ENCODE measurements at places on chromosomes 2 and 18.

DNA sequence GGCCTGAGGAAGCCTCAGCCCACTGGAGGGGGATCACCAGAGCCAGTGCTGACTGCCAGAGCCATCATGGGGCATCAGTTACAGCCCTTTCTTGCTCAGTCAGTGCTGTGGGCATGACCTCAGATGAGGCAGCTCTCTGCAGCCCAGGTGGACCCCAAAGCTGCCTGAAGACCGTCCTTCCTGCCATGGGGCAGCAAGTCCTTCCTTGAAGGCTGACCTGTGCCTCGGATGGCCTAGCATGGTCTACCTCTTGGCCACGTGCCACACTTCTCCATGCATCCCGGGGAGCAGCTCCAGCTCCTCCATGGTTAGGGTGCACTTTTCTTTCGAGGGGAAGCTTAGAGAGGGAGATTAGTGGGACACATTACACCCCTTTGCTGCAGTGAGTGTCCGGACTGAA lies 233.4 kb downstream of the VAPA start:
- DNase-seq = no peak

DNA sequence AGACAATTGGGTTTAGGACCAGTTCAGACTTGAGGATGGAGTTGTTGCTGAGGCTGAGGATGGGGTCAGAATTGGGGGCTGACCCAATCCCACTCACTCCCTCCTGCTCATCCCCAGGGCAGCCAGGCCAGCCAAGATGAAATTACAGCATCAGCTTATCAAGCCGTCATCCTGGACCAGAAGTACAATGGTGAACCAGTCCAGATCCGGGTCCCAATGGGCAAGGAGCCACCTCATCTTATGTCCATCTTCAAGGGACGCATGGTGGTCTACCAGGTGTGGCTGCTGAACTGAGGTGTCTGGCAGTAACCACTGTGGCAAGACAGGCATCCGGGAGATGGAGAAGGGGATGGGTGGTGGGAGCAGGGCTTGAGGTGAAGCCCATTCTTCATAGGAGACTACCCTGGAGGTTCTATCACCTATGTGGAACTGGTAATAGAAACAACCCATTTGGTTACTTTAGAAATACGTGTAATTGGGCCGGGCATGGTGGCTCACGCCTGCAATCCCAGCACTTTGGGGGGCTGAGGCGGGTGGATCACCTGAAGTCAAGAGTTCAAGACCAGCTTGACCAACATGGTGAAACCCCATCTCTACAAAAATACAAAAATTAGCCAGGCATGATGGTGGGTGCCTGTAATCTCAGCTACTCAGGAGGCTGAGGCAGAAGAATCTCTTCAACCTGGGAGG lies 13.9 kb downstream of the VIL1 start:
- DNase-seq = no peak

DNA sequence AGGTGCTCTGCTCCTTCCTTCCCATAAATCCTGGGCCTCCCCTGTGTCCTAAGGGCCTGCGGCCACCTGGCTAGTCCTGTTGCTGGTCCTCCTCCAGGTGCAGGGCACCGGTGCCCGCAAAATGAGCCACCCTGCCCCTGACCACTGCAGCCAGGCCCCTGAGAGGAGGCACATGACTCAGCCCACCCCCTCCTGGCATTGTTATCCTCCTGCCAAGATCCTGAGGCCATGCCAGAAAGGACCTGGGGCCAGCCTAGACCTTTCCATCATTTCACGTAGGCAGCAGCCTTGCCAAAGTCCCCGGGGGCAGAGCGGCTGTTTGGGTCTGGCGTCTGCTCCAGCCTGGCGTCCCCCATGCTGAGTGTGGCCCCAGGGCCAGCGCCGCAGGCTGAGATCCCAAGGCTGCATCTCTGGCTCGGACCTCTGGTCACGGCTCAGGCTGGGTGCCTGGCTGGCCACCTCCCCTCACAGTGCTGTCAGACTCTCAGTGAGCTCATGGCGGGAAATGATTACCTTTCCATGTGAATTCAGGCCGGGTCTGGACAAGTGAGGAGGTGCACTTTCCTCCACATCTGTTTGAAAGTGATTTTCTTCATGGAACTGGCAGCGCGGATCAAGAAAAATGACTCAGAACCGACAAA lies 81.0 kb downstream of the NDUFA10 start:
- DNase-seq = no peak

DNA sequence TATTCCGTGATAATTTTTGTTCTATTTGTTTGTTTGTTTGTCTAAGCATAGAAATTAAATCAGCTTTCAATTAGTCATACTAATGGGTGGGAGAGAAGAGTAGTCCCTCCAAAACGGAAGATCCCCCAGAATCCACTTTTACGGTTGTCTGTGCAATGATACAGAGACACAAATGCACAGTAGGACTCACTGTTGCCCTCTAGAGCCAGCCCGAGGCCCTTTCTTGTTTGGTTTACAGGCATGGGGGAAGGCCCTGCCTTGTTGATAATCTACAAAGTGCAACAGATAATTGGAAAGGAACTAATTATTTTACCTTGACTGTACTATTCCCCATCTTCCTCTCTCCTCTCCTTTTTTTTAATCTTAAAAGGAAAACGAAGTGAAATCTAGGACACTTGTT lies 121.1 kb downstream of the ACOXL start:
- peak; percentile 21 for DNase-seq

- no peak for DNase-seq
These were observed 417.9 kb downstream of the TGIF1 start for GRCh38 chr18:3867864-3868311.

DNA sequence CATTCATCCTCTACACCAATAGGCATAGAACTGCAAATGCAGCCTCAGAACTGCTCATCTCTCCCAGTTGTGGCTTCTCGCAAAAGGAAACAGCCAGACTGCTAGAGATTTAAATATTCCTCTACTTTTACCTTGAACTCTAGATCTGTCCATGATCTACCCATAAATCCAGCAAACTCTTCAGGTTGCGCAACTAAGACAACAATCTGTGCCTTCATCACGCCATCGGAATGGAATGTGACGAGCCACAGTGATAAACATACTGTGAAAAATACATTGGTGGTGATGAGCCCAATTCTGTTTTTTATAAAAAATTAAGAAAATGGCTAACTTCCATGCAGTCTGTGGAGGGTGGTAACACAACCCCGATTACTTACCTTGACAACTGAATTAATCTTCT lies 626.7 kb downstream of the LRRTM4 start:
- DNase-seq = no peak

GRCh38 chr2:231679908-231680284 lies 28.4 kb upstream of the PTMA start:
- DNase-seq = no peak

DNA sequence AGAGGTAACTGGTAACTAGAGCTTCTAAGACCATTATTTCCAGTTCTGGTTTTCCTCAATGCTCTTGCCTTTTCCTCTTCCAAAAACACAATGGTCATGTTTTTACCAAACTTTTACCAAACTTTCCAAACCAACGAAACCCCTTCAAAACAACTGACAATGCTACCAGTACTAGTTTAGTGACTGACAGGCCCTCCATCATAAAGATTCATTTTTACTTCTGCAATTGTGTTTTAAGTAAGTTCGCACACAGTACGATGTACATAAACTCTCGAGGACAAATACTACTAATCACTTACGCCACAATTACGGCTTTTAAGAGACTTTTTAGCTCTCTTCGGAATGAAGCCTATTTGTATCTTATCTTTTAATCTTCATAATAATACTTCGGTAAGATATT lies 900 bp downstream of the C18orf32 start:
- DNase-seq = no peak

DNA sequence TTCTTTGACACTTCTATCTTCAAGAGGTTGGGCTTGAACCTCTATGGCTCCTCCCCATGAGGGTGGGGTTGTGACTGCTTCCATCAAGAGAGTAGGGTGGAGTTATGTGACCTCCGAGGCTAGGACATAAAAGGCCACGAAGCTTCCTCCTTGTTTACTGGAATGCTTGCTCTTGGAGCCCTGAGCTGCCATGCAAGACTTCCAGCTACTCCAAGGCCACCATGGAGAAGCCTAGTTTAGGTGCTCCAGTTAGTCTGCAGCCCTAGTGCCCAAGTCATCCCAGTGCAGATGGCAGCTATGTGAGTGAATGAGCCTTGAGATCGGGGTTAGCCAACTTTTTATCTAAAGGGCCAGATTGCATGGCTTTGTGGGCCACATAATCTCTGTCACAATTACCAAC lies 2.4 kb upstream of the MERTK start:
- no peak for DNase-seq

- no peak for DNase-seq
These were observed 75.8 kb upstream of the FN1 start for GRCh38 chr2:215511454-215512346.

GRCh38 chr2:56230156-56230555 lies 46.4 kb downstream of the CCDC85A start:
- DNase-seq = peak; percentile 75

DNA sequence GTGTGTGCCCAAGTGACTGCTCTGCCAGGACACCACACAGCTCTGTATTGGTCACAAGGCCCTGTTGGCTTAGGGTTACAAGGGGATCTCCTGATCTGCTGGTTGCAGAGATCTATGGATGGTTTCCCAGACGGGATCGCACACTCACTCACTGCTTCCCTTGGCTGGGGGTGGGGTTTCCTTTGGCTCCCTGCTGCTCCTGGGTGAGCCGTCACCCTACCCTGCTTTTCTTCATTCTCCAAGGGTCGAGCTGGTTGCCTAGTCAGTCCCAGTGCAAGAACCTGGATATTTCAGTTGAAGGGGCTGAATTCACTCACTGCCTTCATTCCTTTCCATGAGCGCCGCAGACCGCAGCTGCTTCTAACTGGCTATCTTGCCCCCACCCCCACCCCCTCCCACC lies 56.3 kb downstream of the GTF3C3 start:
- DNase-seq = no peak
